ENCODE measurements at places on chromosomes 5 and 9.

DNA sequence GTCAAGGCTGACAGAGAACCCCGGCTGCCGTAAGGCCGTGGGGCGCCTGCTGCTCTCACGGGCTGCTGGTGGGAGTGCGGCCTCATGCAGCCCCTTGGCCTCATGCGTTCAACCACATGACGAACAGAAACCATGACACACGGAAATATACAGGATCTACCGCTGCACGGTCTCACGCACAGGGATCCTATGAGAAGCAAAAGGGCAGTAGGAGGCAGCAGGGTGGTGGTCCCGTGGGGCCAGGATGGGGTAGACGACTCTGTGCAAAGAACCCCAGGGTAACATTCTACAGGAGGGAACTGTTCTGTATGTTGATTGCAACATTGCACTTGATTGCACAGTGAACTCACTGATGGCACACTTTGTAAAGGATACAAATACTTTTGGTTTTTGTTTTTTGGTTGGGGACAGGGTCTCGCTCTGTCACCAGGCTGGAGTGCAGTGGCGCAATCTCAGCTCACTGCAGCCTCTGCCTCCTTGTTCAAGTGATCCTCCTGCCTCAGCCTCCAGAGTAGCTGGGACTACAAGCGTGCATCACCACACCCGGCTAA is 51.6 kb downstream of the NACC2 start:
- DNase-seq = no peak

GRCh38 chr5:104016646-104017045 is 454.1 kb upstream of the NUDT12 start:
- no peak for DNase-seq

- DNase-seq = no peak
Measured at GRCh38 chr5:1975406-1975715, 92.6 kb upstream of the IRX4 start.

GRCh38 chr5:133947431-133947841 is 21.0 kb downstream of the C5orf15 start:
- no peak for DNase-seq

- no peak for DNase-seq
Measured at GRCh38 chr5:4207486-4207885, 611.9 kb downstream of the IRX1 start.

GRCh38 chr5:157479166-157479565 is 19.2 kb downstream of the NIPAL4 start:
- DNase-seq = no peak

- no peak for DNase-seq
Measured at GRCh38 chr5:178671602-178672144, 44.8 kb upstream of the CLK4 start.

DNA sequence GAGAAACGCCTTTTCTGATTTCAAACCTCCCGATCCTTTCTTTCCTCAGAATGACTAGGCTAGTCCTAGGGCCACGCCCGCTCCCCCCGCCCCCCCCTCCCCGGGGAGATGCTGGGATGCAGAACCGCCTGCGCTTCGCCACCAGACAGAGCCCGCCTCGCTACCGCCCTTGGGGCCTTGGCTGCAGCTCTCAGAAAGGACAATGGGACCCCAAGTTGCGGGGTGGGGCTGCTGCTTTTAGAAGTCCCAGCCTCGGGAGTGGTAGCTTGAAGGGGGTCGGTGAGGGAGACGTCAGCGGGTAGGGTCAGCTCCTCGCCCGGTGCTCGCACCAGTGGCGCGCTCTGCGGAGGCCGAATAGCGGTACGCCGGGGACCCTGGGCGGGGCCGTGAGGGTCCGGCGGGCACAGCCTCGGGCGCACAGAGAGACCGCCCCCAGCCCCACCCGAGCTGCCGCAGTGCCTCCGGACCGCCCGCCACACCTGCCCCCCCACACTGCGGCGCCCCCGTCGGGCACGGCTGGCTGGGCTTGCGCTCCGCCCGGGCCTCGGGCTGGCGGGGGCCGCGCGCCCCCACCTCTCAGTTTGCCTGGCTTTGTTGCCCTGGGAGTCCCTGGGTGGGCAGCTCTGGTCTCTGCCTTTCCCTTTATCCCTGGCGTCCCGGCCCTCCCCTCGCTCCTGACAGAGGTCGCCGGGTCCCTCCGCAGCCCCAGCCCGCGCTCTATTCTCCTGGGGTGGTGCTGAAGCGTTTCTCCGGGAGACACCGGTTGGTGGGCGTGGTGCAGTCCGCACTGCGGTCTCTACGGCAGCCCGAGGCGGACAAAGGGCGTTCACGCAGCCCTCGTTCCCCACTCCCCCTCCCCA is 1.2 kb downstream of the MAP1B start:
- no peak for DNase-seq

GRCh38 chr9:110828264-110828663 is 159.7 kb downstream of the MUSK start:
- DNase-seq = no peak

- DNase-seq = no peak
Measured at GRCh38 chr5:83340511-83340918, 131.0 kb upstream of the VCAN start.

- DNase-seq = no peak
Measured at GRCh38 chr9:133945977-133946753, 46.0 kb downstream of the VAV2 start.

DNA sequence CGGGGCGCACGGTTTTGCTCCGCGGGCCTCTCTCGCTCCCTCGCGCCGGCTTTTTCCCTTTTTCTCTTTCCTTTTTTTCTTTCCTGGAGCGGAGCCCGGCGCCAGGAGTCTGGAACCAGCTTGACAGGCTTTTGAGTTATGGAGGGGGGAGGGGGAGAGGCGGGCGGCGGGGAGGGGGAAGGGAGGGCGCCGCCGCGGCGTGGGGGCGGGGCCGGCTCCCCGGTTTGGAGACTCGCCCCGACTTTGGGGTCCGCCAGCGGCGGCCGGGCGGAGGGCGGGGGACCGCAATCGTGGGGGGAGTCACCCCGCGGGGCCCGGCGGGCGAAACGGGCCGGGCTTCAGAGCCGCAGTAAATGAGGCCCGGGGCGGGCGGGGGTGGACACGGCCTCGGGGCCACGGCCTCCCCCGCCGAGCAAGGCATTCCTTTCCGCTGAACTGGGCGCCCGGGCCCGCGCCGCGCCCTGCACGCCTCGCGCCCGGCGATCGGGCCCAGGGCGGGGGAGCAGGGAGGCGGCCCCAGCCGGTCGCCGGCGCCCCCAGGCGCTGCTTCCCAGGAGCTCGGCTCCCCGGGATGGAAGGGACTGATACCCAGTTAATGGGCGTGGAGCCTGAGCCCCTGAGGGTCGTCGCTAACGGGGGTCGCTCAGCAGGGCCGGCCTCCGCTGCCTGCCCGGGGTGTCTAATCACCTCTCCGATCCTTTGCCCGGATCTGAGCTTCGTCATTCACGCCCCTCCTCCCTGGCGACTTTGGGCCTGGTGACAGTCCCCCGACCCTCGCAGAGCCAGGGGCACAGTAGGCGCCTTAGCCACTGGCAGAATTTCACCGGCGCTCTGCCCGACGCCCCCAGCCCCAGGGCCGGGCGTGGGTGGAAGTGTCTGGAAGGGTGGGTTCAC is 138.1 kb downstream of the C9orf50 start:
- no peak for DNase-seq

DNA sequence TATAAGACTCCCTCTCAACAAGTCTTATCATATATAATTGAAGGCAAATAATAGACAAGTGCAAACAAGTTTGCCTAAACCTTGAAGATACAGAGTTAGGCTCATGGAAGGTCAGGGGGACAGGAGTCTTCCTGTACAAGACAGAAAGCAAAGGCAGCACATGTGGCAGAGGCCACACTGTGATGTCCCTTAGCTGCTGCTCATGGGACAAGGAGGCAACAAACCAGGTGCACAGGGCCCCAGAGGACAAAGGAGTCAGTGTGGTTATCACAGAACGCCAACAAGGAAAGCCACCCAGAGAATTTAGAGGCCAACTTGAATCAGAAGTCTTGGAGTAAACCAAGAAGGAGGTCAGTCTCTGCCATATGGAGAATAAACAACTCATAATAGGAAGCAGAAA is 444.8 kb downstream of the SPOCK1 start:
- no peak for DNase-seq

DNA sequence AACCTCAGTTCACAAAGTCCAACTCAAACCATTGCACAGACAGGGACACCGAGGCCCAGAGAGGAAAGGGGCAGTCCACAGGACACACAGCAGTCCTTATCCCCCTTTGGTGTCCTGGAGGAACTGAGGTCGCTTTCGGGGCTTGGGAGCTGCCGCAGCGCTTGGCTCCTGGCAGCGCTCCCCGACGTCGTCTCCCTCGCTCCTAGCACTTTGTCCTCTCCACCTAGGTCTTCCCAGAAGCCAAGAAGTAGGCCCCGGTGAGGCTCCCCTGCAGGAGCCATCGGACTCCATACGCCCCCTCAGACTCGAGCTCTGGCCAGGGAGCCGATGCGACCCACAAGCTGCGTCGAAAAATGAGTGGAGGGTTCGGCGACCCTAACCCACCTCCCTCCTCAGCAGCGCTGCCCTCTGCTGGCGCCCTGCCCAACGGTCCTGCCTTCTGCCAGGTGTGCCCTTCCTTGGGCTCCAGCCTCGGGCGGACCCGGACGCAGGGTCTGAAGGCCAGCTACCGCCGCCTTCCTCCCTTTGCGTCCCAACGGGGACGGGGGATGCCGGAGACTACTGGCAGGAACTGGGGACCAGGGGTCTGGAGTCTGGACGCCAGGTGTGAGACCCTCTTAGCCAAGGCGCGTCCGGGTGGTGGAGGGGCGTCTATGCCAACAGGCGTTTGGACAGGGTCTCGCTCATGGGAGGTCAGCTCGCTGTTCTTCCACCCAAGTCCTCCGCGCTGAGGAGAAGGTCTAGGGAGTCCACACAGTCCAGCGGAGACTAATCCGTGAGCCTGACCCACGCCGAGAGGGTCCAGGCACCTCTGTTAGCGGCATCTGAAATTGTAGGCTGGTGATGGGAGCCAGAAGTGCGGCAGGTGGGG is 2.1 kb upstream of the PRDM12 start:
- no peak for DNase-seq
